ENCODE measurements at places on chromosomes 4 and X.

DNA sequence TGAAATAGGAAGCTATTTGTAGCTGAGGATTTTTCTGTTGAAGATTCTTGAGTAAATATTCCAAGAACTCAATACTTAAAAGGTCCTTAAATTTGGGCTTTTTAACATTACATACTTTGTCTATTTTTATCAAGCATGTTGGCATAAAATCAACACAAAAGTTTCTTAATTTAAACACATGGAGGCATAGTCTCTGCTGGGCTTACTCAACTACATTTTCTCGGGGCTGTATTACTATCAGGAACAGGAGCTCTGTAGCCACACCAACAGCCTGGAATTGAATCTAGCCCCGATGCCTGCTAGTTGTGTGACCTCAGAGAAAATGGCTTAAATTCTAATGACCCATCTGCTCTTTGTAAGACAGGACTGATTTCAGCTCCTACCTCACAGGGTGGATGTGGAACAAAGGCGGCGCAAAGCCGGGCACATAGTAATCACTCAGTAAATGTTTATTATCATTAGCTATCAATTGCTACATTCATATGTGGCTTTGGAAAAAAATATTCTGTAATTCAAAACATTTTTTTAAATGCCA is 207.0 kb downstream of the NSUN7 start:
- DNase-seq = no peak

GRCh38 chrX:10177601-10178000 is 20.8 kb downstream of the CLCN4 start:
- no peak for DNase-seq

- no peak for DNase-seq
Measured at GRCh38 chr4:131609039-131609438, 1540.1 kb upstream of the PCDH10 start.

- no peak for DNase-seq
Measured at GRCh38 chr4:89829470-89830138, 7.4 kb downstream of the SNCA start.

DNA sequence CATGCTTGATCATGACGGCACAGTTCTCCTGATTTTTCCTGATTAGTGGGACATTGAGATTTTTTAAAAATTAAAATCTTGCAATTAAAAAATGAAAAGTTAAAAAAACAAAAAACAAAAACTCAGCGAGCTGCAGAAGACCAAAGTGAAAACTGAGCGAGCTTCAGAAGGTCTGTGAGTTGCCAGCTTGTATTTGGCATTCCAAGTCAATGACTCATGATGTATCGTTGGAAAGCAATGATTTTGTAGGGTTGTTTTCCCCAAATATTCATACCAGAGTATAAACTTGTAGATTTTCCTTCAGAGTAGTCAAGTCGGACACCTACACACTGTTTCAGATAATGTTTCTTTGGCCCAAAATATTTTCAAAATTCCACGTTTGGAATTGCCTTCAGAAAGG is 76.9 kb downstream of the LRRC66 start:
- DNase-seq = no peak

GRCh38 chr4:154030746-154031145 is 241.9 kb upstream of the SFRP2 start:
- no peak for DNase-seq

DNA sequence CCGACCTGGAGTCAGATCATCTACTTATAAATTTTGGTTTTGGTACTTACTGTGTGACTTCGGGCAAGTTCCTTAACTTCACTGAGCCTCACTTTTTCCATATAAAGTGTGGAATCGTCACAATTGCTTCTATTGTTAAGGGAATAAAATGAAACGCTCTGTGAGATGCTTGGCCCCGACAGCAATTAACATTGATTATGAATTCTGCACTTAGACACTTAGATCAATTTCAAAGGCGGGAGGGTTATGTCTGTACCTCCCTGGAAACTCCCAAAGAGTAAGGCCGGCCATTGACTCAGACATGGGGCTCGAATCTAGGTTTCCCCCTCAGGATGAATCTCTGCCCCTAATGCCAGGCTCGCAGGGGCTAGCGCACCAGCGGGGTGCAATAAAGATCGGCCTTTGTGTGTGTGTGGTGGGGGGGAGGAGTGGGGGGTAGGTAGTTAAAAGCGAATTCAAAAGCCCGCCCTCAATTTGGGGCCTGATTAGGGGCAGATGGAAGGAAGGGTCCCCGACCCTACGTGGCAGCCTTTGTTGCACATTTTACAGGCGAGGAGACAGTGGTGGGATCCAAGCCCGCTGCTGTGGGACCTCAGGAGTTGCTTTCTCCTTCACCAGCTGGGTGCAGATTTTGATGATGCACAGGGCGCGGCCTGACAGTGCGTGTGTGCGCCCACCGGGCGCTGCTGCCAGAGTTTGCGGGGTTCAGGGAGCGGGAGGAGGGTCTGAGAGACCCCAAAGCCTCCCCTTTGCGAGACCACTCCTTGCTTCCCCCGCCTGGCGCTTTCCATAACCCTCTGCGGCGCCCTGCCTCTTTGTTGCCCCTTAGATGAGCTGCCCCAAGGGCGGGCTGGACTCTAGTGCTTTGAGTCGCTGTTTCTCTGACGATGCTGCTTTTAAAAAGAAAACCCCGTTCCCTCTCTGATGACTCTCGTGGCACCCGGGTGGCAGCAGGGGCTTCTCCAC is 9.6 kb downstream of the MSX1 start:
- DNase-seq = no peak

DNA sequence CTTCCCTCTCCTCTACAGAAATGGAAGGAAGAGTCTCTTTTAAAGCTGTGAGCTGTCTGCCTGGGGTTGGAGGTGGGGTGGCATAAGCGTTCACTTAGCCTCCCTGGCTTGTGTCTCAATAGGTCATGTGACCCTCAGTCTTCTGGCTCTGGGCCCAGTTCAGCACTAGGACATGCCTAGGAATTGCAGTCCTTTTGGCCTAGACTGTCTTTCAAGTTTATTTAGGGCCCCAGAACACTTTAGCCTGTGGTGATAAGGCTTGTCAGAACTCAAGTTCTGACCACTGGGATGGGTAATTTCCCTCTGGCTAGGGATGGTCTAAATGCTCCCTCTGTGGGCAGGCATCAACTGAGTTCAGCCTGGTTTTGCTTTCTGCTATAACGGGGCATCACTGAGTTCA is 34.3 kb upstream of the ARMCX4 start:
- no peak for DNase-seq

DNA sequence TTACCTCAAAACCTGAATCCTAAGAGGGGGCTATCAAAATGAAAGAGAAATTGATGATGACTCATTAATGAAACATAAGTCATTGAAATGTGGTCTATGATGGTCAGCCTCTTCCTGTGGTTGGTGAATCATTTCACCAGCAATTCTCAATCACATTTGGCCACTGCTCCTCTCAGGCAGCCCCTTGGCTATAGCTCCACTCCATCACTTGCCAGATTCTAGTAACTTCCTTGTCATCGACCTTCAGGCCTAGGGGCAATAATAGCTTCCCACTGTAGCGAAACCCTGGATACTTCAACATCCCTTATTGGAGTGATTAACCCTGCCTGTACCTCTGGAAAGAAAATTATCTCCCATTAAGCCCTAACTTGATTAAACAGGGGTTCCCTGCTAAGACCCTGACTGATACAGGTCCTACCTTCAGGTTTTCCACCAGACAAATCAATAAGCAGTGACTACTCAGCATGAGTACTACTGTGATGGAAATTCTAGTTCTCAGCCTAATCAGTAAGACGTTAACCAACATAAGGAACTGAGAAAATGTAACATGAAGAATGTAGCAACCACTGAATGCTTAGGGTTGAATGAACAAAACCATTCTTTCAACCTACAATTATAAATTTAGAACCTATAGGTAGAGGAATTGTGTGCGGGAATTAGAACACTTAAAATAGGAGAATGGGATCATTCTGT is 30.4 kb downstream of the ADH7 start:
- peak; percentile 78 for DNase-seq

- DNase-seq = no peak
Measured at GRCh38 chrX:133876646-133877045, 108.7 kb downstream of the GPC3 start.

DNA sequence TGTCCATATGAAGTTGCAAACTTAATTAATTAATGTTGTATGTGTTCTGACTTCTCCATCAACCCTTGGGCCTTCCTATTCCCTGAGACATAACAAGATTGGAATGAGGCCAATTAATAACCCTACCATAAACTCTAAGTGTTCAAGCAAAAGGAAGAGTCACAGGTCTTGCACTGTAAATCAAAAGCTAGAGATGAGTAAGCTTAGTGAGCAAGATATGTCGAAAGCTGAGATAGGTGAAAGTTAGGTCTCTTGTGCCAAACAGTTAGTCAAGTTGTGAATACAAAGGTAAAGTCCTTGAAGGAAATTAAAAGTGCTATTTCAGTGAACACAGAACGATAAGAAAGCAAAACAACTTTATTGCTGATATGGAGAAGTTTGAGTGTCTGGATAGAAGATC is 58.2 kb upstream of the GPRIN3 start:
- no peak for DNase-seq

GRCh38 chr4:2828758-2829181 is 14.9 kb upstream of the ADD1 start:
- no peak for DNase-seq

DNA sequence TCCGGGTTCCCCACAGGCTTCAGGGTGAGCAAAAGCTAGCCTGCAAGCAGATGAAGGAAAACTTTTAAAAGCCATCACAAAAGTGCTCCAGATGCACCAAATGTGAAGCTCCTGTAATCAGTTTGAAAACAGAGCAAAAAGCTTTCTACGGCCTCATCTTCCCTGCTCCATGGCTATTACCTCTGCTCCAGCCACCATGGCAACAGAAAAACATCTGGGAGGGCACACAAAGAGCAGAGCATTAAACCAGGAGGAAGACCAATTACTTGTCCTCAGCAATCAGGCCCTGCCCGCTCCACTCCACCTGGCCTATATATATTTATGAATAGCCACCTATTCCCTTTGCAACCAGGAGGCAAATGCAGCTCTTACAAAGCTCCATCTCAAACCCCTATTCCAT is 33.6 kb downstream of the TMEM154 start:
- no peak for DNase-seq

DNA sequence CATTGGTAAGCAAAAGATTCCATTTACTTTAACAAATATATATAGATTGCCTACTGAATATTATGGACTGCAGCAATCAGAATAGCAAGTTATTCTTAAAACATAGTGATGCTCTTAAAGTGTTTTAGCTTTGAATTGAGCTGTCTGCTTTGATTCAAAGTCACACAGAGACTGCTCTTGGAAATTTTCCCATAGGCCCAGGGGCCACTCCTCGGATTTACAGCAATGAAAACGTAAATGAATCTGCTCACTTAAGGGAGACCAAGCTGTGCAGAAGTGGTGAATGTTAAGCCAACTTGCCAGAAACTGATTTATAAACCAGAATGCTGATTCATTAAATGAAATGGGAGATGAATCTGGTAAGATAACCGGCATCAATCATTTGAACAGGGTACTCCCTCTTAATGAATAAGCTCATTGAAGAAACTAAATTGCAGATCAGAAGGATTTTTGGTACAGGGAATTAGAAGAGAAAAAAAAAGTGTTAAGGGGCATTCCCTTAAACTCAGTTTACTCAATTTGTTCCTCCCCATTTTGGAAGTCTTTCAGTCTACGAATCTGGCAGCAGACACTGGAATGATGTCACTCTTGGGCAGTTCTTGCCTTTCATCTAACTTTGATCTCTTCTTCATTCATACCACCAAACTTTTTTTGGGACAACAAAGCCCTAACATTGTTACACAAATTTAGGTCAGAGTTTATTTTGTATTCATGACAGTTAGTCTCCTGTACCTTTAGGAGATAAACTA is 363.3 kb upstream of the MAGEB2 start:
- DNase-seq = no peak

DNA sequence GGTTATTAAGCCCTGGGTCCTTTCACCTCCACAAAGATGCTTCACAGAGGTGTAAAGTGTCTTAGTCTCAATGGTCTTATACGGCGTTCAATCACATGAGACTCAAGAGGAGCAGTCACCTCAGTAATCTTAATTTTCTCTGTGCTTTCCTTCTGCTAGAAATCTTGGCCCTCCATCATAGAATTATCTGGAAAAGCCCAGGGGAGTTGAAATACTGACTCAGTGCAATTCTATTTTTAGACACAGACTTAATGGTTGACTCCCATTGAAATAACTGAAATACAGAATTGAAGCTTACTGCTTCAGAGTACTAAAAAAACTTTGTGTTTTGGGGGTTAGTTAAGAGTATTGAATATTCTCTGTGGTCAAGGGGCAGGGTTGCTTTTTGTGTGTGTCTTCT is 94.5 kb upstream of the IL15 start:
- peak; percentile 13 for DNase-seq

DNA sequence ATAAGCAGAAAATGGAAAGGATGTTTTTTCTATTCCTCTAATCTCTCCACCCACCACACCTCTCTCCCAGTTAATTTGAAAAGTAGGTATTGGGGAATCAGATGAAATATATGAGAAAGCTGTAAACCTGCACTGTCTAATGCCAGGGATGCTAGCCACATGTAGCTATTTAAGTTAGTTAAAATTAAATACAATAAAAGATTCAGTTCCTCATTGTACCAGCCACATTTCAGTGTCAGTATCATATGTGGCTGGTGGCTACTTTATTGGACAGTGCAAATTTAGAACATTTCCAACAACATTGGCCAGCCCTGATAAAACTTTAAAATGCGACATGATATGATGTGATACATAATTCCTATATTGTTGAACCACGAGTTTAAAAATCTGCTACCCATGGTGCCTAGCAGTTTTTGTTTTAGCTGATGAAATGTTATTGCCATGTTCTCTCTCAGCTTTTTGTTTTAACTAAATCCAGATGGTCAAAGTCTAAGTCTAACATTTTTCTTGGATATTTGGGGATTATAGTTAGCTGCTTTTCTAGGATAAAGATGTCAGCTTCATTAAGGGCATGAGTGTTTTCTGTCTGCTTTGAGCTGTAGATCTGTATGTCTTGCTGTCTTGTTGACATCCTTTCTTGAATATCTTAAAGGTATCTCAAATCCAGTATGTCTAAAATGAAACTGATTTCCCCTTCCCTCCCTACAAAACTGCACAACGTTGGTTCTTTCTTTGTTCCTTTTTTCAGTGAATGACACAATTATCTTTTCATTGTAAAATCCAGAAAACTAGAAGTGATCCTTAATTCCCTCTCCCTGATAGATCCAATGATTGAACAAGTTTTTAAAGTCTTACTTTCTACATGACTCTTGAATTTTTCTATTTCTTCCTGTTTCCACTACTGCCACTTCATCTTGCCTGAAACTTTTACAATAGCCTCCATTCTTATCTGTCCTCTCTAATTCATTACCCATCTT is 6.2 kb downstream of the ARFIP1 start:
- DNase-seq = peak; percentile 53

- no peak for DNase-seq
Measured at GRCh38 chrX:100417681-100418080, 7.6 kb upstream of the PCDH19 start.

Measured in fibroblast of skin of left biceps (primary cell).